ENCODE measurements at places on chromosomes 7 and 10.

DNA sequence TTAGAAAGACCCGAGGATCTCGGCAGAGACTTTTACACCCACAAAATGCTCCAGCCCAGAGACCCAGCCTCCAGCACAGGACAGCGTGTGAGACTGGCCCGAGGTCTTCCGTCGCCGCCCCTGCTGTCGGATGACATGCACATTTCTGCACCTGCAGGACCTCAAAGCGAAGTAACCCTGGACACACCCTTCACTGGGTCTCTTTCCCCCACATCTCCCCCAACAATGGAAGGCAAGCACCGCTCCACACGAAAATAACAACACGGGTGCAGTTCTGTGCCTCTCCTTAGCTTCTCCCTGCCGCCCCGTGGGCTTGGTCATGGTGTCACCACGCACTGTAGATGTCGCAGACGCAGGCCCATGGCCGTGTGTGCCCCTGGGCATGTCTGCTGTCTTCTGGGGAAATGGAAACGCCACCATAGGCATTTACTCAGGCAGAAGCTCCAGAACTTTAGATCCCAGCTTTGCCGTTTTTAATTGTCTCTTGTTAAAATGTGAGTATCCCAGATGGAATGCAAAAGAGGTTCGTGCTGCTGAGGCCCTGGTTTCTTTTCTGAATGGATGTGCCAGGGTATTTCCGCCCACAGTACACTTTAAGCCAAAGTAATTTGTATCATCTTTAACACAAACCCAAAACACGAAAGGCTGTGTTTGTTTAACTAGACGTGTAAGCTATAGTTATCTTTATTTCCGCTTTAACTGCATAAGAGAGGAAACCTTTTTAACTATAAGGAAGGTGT lies 237.9 kb downstream of the MGMT start:
- no peak for DNase-seq

DNA sequence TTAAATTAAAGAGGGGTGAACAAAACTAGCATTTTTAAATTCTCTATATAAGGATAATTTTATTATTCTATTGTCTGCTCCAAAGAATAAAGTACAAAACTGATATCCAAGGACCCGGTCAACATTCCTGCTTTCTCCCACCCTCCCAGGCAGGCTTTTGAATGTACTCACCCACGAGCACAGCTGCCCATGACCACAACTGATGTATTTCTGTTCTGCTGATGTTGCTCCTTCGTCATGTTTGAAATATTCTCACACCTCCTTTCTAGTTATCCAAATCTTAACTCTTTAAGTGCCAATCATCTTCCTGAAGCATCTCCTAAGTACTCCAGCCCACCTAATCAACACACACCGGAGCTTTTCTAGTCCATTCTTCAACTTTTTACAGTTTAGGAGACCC lies 46.7 kb downstream of the CALD1 start:
- no peak for DNase-seq

DNA sequence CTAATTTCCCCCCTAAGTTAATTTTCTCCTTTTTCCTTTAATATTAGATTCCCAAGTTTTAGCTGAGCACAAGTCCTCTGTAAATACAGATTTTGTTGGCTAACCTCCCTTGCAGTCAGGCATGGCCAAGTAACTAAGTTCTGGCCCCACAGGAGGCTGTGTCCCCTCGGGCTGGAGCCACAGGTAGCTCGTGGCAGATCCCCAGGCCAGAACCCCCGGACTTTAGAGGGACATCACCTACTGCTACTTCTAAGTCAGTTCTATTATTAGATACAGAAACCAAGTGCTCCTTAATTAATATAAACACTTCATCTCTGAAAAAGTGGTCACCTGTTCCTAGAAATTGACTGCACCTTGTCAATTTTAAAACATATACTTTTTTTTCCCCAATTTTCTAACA lies 46.1 kb upstream of the NCAPG2 start:
- no peak for DNase-seq

DNA sequence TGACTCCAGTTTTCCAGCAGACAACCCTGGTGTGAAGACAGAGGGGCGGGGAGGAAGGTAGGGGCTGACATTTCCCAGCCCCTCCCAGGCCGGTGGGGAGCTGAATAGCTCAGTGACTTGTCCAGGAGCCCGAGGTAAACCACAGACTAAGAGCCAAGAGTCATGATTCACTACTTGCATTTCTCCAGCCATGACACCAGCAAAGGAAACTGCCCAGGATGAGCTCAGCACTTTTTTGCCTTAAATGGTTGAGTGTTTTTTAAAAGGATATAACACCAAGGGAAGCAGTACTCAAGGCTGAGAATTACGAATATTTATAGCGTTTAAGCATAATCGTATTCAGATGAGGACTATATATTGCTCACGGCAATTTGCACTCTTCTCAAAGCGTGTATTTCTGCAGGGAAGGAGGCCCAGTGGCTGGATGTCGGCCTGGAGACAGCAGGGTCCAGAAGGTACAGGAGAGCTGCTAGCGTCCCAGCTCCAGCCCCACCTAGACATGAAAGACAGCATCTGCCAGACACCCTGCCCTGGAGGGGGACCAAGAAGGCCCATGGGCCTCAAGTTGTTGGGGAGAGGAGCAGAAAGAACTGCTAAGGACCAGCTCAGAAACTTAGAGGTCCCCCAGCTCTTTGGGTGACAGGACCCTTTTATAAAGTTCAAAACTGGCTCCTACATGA lies 141.4 kb downstream of the GRID1 start:
- DNase-seq = no peak

DNA sequence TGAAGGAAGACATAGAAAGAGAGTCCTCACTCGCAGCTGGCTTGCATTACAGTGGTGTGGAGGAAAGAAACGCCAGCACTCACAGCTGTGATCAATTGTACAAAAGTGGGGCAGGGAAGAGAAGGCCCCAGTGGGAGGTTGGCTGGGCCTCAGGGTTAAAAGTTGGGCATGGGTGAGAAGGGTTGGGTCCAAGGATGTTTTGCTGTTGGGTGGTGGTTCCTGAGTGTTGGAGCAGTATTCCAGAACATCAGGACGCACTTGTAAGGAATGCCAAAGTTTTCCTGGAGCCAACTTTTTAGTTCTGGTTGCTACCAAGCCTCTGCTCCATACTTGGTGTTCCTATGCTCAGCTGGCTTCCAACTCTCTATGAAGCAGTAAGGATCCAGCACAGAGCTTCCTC lies 55.4 kb upstream of the MKRN1 start:
- no peak for DNase-seq

DNA sequence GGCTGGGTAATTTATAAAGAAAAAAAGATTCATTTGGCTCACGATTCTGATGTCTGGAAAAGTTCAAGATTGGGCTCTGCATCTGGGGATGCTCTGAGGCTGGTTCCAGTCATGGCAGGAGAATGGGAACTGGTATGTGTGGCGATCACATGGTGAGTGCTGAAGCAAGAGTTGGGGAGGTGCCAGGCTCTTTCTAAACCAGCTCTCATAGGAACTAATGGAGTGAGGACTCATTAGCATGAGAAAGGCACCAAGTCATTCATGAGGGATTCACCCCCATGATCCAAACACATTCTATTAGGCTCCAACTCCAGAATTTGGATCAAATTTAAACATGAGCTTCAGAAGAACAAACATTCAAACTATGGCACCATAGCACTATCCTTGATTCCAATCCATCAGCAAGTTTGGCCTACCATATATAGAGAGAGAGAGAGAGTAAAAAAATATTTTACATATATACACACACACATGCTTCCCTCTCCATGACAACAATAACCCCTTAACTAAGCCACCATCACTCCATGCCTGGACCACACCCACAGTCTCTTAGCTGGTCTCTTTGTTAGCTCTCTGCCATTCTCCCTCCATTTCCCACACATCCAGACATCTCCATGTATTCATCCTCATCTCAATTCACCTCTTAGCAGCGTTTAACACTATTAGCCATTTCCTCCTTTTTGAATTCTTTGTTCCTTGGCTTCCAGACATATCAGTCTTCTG lies 57.9 kb downstream of the NPY start:
- DNase-seq = no peak

DNA sequence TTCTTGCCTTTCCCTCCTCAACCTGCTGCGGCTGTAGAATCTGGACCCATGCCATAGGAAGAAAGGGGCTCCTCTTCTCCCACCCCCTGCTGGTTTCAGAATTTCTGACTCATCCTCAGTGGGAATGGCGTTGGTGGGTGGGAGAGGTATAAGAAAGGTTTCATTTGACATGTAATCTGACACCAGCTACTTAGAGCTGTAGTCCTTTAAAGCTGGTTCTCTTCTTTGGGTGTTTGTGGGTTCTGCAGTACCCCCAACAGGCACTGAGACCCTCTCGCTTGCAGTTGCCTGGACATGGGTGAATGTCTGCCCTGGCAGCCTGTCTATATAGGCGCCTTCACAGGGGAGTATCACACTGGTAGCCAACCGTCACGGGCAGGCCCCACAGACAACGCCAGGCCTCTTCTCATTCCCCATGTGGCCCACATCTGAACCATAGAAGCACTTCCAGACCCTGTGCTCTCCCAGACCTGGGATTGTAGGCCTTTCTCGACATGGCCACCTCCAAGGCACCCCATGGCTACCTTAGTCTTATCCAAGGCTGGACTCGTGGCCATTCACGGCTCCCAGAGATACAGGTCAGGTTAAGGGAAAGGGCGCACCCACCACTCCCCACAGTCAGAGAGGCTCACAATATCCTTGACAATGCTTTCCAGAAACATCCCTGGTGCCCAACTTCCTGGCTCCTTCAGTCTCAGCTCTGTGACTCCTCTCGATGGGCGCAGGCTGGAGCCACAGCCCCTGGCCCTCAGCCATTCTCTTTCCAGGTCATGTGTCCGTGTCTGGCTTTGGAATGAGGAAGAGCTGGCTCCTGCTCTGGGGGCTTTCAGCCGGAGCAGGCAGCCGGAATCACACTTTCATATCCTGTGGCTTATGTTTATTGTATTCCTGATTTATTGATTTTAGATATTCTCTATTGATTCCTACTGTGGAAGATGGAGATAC lies 17.5 kb downstream of the ZNF862 start:
- DNase-seq = peak; percentile 83

- DNase-seq = no peak
Observed at GRCh38 chr10:91602868-91603568, 29.9 kb downstream of the PPP1R3C start.

GRCh38 chr7:97008275-97008917 lies 3.0 kb downstream of the DLX6 start:
- DNase-seq = no peak

- DNase-seq = no peak
Observed at GRCh38 chr7:131076032-131076431, 251.6 kb upstream of the MKLN1 start.

- no peak for DNase-seq
Observed at GRCh38 chr7:92306153-92306552, 60.4 kb downstream of the ANKIB1 start.

- DNase-seq = no peak
Observed at GRCh38 chr10:10392511-10392910, 625.2 kb upstream of the CELF2 start.

DNA sequence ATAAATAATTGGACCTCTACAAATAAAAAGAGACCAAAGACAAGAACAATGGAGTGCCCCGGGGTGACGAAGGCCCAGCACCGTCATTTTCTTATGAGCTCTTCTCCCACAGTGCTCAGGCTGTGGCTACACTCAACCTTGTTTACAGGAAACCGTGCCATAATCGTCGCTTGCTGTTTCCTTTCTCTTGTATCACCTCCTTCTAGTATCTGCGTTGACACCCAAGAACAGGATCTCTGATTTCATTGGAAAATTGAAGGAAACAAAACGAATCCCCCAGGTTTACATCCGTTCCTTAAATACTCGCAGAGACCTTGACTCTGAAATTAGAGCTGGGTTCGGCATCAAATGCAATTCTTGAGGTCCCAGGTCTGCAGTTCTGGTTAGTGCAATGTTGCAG lies 1.7 kb upstream of the IGFBP3 start:
- DNase-seq = no peak

DNA sequence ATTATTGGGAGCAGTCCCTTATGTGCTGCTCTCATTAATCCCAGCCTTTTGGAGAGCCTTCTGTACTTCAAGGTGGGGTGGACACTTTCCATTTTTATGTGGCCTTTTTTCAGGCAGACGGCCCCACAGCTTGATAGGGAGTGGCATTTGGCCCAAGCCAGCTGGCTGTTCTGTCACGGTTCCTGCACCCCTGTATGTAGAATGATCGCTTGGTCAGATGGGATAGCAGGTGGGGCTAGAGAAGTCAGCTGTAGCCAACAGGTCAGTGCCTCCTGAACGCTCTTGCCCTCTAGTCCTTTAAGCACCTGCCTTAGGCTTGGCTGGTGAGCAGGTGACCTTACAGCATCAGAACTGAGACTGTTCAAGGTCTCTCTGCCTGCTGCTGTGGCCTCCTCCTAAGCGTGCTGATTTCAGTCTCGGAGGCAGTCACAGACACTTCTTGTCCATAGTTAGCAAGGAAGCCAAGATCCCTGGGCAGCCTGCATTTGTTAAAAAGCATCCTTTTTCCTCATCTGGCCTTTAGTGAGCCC lies 95.3 kb downstream of the LRRC4 start:
- no peak for DNase-seq

DNA sequence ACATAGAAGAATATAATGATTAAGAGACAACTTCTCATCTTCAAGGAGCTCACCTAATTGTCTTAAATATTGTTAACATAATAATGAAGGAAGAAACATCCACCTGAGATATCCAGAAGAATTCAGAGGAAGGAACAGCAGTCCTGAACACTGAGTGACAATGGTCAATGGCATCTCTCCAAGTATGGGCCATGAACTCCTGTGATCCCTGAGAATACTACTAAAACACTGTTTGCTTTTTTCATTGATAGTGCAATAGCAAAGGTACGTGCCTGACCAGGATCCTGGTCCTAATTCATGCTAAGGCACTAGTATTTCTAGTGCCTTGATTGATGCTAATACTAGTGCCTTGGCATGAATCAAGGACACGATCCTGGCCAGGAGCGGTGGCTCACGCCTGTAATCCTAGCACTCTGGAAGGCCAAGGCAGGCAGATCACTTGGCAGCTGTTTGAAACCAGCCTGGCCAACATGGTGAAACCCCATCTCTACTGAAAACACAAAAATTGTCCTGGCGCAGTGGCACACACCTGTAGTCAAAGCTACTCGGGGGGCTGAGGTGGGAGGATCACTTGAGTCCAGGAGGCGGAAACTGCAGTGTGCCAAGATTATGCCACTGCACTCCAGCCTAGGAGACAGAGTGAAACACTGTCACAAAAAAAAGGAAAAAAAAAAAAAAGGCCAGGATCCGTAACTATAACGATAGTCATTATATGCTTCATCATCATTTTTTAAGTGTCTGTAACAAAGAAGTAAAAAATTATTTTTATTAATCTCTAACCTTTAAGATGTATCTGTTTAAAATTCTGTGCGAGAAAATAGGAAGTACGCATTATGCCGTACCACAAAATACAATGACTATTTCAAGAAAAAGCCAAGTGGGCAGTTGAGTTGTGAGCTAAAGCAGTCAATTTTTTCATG lies 49.1 kb downstream of the SRPK2 start:
- DNase-seq = no peak

- no peak for DNase-seq
Observed at GRCh38 chr10:79055892-79056291, 12.9 kb upstream of the ZMIZ1 start.

GRCh38 chr10:101046332-101047238 lies 15.2 kb upstream of the KAZALD1 start:
- DNase-seq = no peak
